ENCODE measurements at places on chromosomes 1 and 21.

GRCh38 chr1:119006406-119007279, 18.5 kb upstream of the TBX15 start:
- DNase-seq, result no peak

GRCh38 chr1:201517631-201518030, 10.7 kb upstream of the CSRP1 start:
- DNase-seq, result peak; percentile 50

- peak; percentile 84 for DNase-seq
Observed at GRCh38 chr1:37999430-38000232, 5.7 kb downstream of the FHL3 start.

DNA sequence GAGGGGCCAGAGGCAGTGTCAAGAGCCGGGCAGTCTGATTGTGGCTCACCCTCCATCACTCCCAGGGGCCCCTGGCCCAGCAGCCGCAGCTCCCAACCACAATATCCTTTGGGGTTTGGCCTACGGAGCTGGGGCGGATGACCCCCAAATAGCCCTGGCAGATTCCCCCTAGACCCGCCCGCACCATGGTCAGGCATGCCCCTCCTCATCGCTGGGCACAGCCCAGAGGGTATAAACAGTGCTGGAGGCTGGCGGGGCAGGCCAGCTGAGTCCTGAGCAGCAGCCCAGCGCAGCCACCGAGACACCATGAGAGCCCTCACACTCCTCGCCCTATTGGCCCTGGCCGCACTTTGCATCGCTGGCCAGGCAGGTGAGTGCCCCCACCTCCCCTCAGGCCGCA, at the start of gene BGLAP:
TSS of gene BGLAP (plus strand) at position 259 of the 400 bp plus-strand sequence. CDS start at position 307, 48 bp downstream.
- DNase-seq, result no peak

- DNase-seq, result peak; percentile 49
Observed at GRCh38 chr1:84298328-84298683, 3.2 kb upstream of the SAMD13 start.

- no peak for DNase-seq
Observed at GRCh38 chr1:57024855-57025254, 59.0 kb upstream of the C8B start.

DNA sequence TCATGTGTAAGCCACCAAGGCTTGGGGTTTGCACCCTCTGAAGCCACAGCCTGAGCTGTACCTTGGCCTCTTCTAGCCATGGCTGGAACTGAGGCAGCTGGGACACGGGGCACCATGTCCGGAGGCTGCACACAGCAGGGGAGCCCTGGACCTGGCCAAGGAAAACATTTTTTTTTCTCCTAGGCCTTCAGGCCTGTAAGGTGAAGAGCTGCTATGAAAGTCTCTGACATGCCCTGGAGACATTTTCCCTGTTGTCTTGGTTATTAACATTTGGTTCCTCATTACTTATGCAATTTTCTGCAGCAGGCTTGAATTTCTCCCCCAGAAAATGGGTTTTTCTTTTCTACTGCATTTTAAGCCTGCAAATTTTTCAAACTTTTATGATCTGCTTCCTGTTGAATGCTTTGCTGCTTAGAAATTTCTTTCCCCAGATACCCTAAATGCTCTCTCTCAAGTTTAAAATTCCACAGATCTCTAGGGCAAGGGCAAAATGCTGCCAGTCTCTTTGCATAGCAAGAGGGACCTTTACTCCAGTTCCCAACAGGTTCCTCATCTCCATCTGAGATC, 295.8 kb downstream of the LTN1 start:
- DNase-seq, result peak; percentile 79

DNA sequence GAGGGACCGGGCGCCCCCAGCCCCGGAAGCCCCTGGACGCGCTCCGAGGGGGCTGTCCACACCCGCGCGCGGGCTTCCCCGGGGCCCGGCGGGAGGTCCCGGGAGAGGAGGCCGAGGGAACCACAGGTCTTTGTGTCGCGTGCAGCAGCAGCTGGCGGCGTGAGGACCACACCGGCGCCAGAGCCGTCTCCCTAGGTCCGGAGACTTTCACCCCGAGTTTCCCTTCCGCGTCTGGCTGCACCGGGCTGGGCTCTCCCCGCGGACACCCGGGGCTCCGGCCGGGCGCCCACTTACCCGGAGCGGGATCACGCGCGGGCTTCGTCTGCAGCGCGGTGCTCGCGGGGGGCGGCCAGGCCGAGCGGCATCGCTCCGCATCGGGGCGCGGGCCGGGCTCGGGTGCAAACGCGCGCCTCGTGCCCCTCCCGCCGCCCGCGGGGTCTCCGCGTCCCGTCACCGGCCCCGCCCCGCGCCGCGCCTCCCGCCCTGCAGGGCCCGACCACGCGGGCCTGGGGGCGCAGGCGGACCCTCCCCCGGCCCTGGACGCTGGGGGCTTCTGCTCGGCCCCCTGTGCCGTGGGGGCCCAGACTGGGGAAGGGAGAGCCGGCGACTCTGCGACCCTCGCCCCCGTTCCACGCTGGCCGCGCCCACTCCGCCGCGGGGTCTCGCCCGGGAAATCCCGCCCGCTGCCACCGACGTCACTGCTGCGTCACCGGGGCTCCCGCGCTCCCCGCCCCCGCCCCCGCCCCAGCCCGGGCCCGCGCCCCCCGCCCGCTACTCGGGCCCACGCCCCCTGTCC, at the start of gene GNG4:
TSS of gene GNG4 (minus strand) at position 417 of the 796 bp plus-strand sequence. CDS start 65,946 bp downstream, outside the sequence.
- no peak for DNase-seq

GRCh38 chr1:38129971-38130370, 83.4 kb upstream of the POU3F1 start:
- DNase-seq, result peak; percentile 48

DNA sequence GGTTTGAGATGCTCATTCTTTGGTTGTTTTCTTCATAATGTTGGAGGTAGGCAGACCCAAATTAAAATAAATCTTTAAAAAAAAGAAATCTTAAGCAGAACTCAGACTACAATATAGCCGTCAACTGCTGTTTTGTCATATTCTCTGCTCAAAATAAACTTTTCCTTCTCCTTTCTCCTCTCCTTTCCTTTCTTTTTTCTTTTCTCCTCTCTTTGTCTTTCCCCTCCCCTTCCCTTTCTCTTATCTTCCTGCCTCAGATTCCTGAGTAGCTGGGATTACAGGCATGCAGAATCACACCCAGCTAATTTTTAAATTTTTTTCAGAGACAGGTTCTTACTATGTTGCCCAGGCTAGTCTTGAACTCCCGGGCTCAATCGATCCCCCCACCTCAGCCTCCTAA, 24.8 kb upstream of the MTF1 start:
- no peak for DNase-seq

GRCh38 chr1:165536016-165536415, 7.8 kb upstream of the LRRC52 start:
- DNase-seq, result no peak

DNA sequence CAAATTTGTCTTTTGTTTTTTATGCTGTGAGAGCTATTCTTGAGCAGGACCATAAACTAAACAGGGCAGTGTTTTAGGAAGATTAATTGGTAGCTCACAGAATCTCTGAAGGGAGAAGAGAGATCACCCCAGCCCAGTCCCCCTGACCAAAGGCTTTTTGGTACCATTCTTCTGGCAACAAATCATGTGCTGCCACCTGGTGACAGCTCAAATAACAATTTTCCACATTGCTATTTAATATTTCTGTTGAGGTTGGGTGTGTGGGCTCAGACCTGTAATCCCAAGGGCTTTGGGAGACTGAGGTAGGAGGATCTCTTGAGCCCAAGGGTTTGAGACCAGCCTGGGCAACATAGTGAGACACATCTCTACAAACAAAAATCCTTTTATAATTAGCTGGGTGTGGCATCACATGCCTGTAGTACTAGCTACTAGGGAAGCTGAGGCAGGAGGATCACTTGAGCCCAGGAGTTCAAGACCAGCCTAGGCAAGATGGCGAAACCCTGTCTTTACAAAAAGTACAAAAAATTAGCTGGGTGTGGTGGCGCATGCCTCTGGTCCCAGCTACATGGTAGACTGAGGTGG, 2.2 kb upstream of the TESK2 start:
- DNase-seq, result peak; percentile 67

DNA sequence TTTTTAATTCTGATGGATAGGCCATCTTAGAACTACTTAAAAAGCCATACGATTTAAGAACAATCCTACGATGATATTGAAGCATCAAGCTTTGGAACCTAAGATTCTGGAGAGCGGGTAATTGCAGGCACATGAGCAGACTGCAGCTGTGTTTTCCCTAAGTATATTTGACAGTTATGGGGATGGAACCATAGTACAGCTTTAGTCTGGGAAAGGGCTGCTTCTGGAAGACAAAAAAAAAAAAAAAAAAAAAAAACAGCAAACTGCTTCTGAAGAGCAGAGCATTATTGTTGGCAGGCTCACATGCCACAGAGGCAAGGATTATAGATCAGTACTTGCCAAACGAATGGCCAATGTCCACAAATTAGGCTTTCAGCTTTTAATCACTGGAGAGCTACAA, 1618.7 kb downstream of the AMY1C start:
- DNase-seq, result no peak

- DNase-seq, result peak; percentile 48
Observed at GRCh38 chr1:240562111-240562590, 49.8 kb downstream of the GREM2 start.

DNA sequence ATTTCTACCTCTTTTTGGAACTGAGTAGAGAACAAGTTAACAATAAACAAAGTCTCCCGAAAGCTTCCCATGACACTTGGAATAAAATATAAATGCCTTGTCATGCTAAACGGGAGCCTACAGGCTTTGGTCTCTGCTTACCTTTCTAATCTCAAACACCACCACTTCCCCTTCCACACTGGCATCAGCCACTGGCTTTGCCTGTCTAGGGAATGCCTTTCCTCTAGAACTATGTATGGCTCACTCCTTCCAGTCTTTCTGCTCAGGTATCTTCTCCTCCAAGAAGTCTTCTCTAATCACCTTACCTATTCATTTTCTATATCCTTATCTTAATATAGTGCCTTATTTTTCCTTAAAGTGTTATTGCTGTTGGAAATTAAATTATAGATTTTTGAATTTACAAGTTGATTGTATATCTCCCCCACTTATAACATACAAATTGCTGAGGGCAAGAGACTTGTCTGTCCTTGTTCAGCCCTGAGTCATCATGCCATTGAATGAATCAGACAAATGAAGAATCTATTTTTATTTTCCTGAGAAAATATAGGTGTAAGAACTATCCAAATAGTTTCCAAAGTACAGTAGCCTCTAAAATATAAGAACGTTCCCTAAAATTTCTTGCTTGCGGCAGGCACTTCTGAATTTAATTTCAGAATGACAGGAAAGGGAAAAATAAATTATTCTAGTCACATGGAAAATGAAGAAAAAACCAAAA, 119.2 kb downstream of the TM2D1 start:
- peak; percentile 68 for DNase-seq

- DNase-seq, result peak; percentile 71
Observed at GRCh38 chr1:205748403-205749233, 1.4 kb downstream of the NUCKS1 start.

DNA sequence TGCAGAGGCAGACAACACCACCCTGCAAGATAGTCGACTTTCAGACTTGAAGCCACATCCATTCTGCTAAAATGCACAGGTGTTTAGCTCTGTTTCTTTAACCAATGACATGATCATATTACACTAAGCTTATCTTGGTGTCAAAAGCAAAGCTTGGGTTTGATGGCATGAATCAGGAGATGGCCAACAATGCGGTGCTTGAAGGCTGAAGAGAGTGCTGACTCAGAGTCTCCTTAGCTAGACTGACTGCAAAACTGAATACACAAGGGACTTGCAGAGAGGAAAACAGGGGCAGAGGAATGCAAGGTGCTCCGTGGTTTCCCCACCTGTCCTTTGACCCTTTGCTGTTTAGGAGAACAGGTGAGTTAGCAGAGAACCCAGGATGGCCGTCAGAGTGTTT, 262.6 kb downstream of the SIPA1L2 start:
- DNase-seq, result no peak

DNA sequence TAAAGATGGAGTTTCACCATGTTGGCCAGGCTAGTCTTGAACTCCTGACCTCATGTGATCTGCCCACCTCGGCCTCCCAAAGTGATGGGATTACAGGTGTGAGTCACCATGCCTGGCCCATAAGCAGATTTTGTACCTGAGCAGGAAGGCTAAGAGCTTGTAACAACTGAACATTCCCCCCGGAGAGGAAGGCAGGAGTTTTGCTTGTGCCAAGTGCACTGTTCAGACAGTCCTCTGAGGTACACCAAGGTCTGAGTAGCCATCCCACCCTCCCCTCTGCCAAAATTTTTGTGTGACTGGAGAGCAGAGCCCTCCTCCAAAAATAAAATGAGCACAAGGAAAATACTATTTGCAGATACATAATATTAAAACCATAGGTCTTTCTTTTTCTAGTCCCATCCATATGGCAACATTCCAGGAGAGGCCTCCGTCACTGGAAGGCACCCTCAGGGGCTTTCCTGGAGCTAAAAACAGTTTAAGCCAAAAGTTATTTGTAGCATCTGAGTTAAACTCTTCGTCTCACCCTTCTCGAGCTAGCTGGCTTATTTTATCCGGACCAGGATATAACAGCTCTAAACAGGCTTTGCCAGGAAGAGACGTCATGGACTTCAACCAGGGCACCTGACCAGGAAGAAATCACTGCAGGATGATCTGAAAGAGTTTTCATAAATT, 27.2 kb downstream of the CAPN2 start:
- peak; percentile 59 for DNase-seq

- DNase-seq, result no peak
Observed at GRCh38 chr1:33713058-33713877, 150.6 kb upstream of the HMGB4 start.

- no peak for DNase-seq
Observed at GRCh38 chr1:233040494-233040893, 90.1 kb downstream of the NTPCR start.

GRCh38 chr1:157193702-157194391, 55.7 kb upstream of the ETV3 start:
- peak; percentile 57 for DNase-seq

GRCh38 chr1:233884461-233885151, 19.9 kb upstream of the SLC35F3 start:
- DNase-seq, result peak; percentile 27

- DNase-seq, result peak; percentile 100
Observed at GRCh38 chr1:235067396-235068157, 61.1 kb downstream of the TOMM20 start.

- DNase-seq, result no peak
Observed at GRCh38 chr1:216054600-216054999, 368.6 kb downstream of the USH2A start.

GRCh38 chr1:244212797-244213475, 161.9 kb downstream of the ZBTB18 start:
- DNase-seq, result no peak

- no peak for DNase-seq
Observed at GRCh38 chr1:110538075-110538474, 19.1 kb upstream of the KCNA10 start.

- peak; percentile 32 for DNase-seq
Observed at GRCh38 chr1:159786966-159787365, 6.2 kb downstream of the DUSP23 start.

- peak; percentile 78 for DNase-seq
Observed at GRCh38 chr21:35095859-35096291, 46.8 kb upstream of the RUNX1 start.

- DNase-seq, result peak; percentile 74
Observed at GRCh38 chr1:153945795-153946621, 510 bp downstream of the DENND4B start.
